Stimulated activated CD4-positive, alpha-beta T cell treated with anti-CD3 and anti-CD28 coated beads, TNF-alpha, amount 100 ng/mL, for 24 hours (primary cell): ENCODE measurements at places on chromosomes 5 and 9.

DNA sequence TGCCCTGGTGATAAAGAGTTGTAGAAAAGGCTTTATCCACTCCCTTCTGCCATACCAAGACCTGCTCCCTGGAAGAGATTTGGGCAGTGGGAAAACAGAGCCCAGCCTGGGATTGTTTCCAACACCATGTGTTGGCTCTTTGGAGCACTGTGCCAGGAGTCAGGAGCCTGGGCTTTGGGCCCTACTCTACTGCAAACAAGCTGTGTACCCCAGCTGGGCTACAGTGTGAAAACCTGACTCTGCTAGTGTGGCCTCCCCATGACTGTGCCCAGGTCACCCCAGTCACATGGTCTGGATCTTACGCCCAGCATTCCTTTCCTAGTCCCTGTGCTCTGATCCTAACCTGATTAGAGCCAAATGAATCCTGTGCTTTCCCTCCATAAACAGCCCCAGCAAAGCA is 39.3 kb upstream of the SHB start:
- no peak for DNase-seq

DNA sequence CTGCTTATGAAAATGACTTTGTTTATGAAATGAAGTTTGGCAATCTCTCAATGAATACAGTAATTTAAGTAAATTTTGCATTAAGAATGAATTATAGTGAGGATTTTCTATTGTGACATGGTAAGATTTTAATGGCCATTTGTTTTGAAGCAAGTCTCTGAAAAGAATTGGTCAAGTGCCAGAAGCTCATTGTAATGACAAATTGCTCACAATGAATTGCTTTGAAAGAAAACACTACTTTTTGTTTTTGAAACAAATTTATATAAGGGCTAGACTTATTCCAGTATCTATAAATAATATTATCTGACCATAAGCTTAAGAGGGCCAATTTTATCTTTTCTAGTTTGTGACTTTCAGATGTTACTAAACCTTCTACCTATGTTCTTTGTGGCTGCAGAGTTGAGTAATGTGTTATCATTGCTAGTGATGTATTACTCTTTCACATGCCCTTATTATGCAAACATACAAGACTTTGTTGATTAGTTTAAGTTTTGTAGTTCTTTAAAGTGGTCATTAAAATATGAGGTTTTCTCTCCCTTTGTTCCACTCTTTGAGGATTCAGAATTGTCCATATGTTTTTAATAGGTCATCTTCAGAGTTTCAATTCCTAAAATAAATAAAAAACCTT is 93.0 kb upstream of the ZNF608 start:
- DNase-seq: no peak

DNA sequence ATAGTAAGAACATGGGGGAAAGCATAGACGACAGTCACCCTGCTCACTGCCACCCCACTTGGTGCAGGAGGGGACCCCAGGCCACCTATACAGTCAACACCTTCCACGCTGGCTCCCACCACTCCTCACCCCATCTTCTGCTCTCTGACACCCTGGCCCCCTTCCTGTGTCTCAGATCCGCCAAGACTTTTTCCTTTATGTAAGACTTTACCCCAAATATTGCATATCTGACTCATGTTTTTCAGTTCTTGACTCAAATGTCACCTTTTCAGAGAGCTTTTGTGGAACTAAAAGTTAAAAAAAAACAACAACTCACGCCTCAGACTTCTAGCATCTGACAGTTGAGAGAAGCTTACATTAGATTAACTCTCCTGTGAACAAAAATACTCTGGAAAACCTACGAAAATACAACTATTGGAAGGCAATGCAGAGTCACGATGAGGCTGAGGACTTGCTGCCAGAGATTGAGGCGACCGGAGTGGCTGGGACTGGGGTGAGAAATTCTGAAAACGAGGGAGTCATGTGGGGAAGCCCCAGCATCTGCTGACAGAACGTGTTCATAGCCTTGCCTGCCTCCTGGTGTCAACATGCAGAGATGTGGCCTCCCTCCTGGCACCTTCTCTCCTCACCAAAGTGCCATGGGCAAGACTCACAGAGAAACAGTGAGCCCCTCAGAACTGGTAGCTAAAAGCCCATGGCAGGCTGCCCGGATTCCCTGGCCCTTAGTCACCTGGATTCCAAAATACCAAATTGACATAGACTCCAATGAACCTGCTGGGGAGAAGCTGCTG is 22.4 kb upstream of the FCN2 start:
- peak; percentile 4 for DNase-seq

DNA sequence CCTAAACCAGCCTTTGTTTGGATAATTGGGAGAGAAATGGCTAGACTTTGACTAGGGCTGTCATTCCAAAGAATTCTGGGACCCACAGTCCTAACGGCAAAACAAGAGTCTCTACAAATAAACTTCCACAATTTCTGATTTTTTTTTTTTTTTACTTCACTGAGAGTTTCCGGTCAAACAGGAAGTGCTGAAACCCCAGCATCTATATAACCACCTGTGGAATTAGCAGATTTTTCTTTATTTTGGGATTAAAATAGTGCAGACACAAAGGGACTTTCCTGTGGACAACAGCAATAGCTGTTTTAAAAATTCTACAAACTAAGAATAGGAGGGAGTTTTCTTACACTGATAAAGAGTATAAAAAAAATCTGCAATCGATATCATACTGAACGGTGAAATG is 157.4 kb downstream of the ARSB start:
- DNase-seq: no peak

DNA sequence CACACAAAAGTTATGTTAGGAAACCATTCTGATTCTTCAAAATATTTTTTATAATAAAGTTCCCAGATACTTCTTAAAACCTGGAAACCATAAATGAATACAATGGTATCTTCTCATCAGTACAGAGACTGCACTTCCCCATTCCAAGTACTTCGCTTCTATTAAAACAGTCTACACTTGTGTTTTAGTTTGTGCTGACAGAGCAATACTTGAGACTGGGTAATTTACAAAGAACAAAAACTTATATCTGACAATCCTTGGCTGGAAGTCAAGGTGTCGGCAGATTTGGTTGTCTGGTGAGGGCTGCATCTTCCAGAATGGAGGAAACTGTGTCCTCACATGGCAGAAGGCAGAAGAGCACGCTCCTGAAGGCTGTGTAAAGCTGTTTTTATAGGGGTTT is 70.1 kb downstream of the RFX3 start:
- DNase-seq: no peak

DNA sequence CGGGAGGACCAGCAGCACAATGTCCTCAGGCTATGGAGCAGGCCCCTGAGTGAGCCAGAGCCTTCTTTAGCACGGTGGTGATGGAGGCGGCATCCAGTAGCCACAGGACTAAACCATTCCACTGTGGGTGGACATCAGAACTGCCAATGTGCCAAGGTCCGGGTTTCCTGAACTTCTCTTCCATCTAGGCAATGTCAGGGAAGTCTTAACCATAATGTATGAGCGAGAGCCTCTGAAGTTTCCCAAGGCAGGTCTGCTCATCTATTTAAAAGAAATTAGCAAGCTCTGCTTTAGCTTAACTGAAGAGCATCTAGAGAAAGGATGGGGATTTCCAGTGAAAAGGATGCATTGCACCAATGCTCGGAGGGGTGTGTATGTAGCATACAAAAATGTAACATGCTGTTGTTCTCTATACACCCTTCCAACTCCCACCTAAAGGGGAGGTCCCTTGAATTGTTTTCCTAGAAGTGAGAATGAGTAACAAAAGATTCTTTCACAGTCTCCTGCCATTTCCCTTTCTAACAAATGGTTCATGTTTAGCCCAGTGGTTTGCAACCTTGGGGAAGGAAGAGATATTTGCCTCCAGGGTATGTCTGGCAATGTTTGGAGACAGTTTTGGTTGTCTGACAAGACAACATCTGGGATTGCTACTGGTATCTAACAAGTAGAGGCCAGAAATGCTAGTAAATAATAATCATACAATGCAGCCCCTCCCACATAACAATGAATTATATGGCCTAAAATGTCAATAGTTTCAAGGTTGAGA is 6.1 kb upstream of the RXFP3 start:
- DNase-seq: no peak

GRCh38 chr5:109453251-109453650 is 43.5 kb upstream of the PJA2 start:
- DNase-seq: no peak

DNA sequence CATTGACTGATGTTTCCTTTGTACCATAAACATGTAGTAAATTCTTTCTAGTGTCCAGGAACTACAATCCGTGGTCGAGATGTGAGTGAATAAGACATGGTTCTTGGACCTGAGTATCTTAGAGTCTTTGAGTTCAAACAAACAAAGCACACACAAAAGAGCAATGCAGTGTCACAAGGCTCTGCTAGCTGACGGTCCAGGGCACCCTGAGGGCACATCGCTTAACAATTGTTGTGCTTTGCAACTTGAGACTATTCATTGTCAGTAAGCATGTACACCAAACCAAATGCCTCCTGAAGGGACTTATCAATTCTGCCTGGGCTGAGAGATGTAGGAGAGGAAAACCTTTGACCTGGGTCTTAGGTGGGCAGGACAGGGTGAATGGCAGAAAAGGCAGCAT is 84.8 kb downstream of the CAMK4 start:
- no peak for DNase-seq

GRCh38 chr5:96657068-96657467 is 5.1 kb upstream of the CAST start:
- DNase-seq: no peak

DNA sequence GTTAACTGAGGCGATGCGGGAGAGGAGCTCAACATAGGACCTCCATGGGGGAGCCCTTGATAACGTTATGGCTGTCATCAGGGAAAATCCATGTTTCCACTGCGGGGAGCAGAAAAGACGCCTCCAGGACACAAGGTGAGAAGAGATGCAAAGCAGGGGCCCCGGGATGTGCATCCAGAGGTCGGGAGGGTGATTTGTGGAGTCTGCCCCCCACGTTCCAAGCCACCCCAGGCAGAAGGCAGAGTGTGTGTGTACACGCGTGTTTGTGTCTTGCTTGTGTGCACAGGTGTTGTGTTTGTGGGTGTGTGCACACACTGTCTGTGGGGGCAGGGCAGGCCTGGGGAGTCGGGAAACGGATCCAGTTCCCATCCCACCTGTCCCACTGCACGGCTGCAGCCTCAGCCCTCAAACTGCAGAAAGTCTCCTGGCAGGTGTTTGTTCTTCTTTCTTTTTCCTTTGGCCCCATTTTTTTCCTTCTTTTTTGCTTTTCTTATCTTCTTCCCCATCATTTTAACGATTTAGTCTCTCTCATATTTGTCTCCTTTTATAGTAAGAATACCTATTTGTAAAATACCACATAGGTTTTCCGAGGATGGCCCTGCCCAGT is 17.4 kb upstream of the PLEKHG4B start:
- no peak for DNase-seq

GRCh38 chr5:134227259-134227658 is 1.4 kb upstream of the PPP2CA start:
- no peak for DNase-seq

DNA sequence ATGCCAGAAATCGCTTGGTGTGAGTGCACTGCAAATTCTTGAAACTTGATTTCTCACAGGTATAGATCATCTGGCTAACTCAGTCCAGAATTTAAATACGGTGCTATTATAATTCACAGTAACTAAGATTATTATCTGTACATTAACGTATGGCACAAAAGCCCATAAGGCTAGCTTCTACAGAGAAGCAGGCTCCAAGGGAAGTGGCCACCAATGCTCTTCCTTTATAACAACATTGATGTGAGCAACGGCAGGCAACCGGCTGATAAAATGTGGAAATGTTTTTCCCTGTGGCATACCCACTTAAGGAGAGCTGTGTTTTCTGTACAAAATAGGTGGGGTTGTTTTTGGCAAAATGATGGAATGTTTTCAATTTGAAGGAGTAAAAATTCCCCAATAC is 35.7 kb downstream of the SEMA4D start:
- DNase-seq: no peak

DNA sequence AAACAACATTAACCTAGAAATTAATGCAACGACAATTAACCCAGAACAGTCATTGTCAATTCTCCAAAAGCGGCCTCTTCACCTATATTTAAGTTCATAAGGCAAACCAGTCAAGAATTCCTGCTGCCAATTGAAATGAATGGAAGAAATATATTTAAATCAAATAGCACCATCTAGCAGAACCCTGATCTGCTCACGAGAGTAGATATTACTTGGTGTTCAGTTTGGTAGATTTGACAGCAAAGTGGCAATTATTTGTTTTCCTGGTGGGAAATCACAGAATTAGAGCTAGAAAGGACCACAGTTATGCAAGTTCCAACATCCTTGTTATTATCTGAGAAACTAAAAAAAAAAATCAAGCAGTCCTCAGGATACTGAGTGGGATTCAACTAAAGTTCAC is 2.3 kb downstream of the SSBP2 start:
- no peak for DNase-seq

GRCh38 chr5:141662028-141662427 is 10.8 kb upstream of the FCHSD1 start:
- DNase-seq: no peak

GRCh38 chr5:143896516-143896915 is 84.6 kb downstream of the HMHB1 start:
- DNase-seq: no peak

GRCh38 chr5:133510634-133511262 is 101.6 kb downstream of the FSTL4 start:
- DNase-seq: no peak

DNA sequence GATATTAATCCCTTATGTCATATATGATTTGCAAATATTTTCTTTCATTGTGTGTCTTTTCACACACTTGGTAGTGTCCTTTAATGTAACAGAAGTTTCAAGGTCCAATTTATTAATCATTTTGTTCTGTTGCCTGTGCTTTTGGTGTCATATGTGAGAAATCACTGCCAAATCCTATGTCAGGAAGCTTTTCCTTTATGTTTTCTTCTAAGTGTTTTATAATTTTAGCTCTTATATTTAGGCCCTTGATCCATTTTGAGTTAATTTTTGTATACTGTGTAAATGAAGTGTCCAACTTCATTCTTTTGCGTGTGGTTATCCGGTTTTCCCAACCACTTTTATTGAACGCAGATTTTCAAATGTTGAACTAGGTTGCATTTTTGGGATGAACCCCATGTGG is 6.1 kb upstream of the ZNF510 start:
- no peak for DNase-seq

DNA sequence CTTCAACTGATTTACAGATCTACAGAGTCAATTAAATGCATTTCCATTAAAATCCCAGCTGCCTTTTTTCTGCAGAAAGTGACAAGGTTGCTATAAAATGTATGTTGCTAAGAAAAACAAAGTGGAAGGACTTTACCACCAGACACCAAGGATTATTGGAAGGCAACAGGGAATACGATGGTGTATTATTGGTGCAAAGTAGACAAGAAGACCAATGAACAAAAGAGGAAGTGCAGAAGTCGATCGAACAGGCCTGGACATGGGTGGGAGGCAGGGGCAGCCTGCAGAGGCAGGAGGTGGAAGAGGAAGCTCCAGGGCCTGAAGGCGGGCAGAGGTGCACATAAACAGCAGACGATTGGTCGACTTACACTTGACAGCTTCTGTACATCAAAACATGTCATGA is 10.6 kb upstream of the SLC6A19 start:
- no peak for DNase-seq

GRCh38 chr5:162654661-162655405 is 587.3 kb downstream of the GABRG2 start:
- no peak for DNase-seq
